ENCODE measurements at places on chromosomes 3 and 15.
A peak's percentile ranks its signal among the peaks of the same experiment; 100 is the strongest.

DNA sequence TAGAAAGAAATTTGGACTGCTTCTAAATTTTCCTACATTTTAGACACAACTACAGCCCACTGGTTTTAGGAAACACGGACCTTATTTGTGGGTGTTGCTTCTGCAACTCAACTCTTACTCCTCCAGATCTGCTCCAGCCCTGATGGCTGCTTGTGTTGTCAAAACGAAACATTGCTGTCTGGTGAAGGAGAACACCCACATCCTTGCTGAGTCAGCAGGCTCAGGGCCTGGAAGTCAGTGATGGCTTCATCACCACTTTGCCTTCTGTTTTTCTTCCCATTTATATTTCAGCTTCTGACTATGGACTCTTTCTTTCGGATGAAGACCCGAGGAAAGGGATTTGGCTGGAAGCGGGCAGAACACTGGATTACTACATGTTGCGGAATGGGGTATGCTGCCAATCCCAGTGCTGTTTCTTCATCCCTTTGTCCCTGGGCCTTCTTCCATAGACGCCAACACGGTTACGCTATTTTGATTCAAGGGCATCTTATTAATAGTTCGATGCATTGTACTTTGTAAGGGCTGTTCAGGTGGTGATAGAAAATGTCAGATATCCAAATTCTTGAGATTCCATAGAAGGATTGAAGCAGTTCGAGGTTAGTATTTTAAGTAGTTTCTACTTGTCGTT lies 392.6 kb upstream of the TPM1 start:
- peak; percentile 3 for DNase-seq

DNA sequence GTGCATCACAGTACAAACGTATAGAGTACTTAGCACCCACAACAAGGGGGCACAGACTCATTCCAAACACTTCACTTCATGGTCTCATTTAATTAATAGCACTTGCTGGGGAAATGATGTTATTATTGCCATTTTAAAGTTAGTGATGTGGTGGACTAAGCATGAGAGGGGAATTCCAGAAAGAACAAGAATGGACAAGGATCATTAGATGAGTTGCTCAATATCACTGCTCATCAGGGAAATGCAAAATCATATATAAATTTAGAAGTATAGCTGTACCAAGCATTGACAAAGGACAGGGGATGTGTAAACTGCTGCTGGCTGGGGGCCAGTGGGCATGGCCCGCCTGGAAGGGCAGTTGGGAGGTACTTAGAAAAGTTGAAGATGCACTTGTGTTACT lies 14.6 kb downstream of the PRR20G start:
- DNase-seq: no peak

DNA sequence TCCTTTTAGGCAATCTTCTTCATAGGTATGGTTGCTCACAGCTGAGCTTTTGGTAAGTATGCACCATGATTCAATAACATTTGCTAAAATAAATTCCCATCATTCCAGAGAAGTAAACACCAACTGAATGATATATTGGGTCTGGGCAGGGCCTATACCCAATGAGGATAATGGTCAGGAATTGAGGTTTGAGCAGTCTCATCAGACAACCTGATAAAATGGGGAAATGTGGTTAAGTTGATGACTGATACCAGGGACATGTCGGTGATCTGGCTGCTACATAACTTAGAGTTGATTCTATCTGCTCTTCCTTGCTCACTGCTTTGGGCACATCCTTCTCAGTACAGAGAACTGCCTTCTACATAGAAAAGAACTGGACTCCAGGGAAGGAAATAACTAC lies 92.9 kb downstream of the GPR156 start:
- no peak for DNase-seq

DNA sequence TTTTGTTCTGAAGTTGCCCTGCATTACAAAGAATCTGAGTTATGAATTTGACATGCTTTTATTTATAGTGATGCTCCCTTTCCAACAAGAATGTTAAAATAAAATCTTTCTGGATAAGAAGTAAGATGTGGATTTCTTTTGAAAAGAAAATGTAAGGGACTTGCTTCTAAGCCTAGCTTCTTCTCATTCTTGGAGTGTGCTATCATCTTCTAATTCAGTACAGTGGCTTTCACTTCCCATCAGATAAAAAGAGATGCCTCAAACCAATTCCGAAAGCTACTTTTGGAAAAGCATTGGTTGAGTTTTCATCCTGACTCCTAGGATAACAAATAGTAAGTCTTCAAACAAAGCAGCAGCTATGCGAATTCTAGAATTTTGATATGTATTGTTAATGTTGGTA lies 197.0 kb upstream of the ZPLD1 start:
- no peak for DNase-seq

DNA sequence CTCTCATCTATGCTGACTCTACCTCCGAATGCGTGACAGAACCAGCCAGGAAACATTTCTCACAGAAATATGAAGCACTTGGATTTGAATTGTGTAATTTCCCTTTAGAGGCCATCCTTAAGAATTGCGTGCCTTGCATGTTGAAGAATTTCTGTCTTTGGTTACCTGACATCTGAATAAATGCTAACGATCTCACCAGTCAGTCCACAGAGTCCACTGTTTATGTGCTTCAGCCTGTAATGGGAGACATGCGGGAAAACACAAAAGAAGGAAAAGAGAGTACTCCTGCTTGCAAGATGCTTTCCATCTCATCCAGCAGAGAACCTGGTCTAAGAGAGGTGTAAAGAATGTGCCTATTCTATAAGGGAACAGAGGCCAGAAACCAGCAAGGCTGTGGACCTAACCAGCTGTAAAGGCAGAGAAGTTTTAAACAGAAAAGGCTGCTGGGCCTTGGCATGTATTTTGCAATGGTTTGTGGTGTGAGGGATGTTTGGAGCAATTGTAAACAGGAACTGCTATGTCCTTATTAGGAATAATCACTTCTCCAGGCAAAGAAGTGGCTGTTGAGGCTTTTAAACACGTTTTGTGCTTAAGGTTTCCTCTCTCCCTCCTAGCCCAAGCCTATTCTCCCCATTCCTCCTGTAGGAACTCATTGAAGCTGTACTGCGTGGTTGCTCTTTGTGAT lies 36.4 kb upstream of the BOC start:
- DNase-seq: no peak

- DNase-seq: peak; percentile 16
Observed at GRCh38 chr3:72347819-72348319, 500.4 kb downstream of the SHQ1 start.

GRCh38 chr15:85168642-85169173 lies 187.1 kb downstream of the PDE8A start:
- DNase-seq: peak; percentile 41

DNA sequence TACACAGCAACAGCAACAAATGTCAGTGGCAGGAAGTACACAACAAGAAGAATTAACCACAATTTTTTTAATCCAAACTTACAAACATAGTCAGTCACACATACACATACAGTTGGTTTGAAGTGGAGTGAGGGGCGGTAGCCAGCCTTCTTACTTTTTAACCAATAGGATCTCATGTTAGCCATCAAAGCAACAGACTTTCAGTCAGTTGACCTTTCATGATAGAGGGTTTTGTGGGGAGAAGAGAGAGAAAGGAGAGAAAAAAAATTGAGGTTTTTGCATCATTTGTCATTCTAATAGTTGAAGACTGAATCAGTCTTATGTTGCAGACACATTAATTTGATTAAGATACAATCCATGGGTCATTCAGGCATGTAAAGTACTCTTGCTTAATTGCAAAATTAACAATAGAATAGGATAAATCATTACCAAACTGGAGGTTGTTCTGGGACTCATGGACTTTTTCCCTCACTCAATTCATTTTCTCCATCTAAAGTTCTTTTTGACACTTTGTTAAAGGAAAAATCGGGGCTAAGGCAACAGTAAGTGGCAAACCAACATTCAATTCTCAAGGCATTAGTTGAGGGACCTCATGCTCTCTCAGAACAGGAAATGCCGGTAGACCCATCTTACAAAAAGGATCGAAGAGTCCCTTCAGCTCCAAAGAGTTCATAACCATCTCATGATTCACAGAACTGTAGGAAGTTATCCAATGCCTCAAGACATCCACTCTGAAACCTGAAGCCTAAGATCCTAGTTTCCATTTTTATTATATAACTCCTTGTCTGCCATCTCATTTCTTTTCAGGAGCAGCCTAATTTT lies 159.5 kb upstream of the LPP start:
- peak; percentile 29 for DNase-seq

- DNase-seq: no peak
Observed at GRCh38 chr3:155736381-155736780, 8.5 kb downstream of the PLCH1 start.

DNA sequence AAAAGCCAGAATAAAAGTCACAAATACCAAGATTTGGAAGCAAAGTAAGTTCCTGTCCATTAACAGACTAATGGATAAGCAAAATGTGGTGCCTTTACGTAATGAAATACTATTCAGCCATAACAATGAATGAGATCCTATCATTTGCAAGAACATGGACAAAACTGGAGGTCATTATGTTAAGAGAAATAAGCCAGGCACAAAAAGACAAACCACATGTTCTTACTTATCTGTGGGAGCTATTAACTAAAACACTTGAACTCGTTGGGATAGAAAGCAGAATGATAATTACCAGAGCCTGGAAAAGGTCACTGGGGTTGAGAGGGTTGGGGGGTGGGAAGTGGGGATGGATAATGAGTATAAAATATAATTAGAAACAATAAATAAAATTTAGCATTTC lies 1015.9 kb downstream of the OTOL1 start:
- no peak for DNase-seq

DNA sequence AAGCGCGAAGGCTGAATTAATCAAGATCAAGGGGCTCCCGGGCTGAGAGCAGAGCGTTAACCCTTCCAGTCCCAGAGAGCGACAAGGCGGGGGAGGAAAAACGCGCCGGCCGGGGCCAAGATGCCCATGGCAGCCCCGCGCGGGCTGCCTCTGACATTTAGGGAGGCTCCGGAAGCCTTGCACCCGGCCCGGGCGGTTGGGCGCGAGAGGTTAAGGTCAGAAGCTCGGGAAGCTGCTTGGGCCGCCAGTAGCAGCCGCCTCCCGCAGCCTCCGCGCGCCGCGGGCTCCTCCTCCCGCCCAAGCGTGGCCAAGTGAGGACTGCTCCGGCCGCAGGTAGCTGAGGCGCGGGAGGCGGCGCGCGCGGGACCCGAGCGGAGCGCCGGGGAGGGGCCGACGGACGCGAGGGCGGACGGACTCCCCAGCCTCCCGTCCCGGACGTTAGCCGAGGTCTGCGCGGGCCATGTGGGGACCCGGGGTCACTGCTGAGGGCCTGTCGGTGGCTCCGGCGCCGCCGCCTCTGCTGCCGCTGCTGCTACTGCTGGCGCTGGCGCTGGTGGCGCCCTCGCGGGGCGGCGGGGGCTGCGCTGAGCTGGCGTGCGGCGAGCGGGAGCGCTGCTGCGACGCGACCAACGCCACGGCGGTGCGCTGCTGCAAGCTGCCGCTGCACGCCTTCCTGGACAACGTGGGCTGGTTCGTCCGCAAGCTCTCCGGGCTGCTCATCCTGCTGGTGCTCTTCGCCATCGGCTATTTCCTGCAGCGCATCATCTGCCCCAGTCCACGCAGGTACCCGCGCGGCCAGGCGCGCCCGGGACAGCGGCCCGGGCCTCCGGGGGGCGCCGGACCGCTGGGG lies at the start of gene C3orf80:
TSS of gene C3orf80 (plus strand) at position 247 of the 850 bp plus-strand sequence. CDS start at position 461, 214 bp downstream.
- DNase-seq: peak; percentile 29

- DNase-seq: no peak
Observed at GRCh38 chr3:52238193-52238760, 681 bp downstream of the TWF2 start.

- no peak for DNase-seq
Observed at GRCh38 chr3:193680220-193680619, 87.2 kb downstream of the OPA1 start.

- DNase-seq: no peak
Observed at GRCh38 chr15:37054336-37054735, 46.0 kb downstream of the MEIS2 start.

GRCh38 chr15:71221417-71221816 lies 106.1 kb downstream of the THSD4 start:
- no peak for DNase-seq

DNA sequence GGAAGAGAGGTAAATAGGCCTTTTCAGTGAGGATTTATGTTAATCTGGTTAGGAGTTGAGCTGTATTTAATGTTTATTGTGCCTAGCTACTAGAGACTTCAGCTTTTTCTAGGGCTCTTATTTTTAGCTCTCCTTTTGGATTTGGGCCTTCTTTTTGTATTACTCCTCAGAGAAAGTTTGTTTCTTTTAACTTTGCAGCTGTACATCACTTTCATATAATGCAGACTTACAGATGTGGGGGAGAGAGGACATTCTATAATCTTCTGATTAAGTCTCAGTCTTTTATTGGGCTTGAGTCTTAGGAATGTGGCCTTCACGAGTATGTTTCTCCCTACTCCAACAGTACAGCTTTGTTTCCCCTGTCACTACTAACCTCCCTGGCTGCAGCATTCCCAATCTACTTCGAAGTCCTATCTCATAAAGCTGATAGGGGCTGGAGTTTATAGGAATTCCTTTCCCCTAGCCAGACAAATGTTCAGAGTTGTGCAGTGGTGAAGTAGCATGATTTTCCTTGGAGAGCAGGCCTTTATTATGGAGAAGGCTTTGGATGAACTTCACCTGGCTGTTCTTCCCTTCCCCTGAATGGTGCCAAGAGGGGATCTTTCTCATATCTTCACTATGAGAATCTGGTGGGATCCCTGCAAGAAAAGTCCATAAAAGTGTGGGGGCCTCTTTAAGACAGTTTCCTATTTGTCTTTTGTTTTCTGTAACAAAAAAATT lies 82.2 kb upstream of the CBLB start:
- DNase-seq: no peak

GRCh38 chr15:68721886-68722285 lies 98.8 kb downstream of the ANP32A start:
- DNase-seq: no peak

DNA sequence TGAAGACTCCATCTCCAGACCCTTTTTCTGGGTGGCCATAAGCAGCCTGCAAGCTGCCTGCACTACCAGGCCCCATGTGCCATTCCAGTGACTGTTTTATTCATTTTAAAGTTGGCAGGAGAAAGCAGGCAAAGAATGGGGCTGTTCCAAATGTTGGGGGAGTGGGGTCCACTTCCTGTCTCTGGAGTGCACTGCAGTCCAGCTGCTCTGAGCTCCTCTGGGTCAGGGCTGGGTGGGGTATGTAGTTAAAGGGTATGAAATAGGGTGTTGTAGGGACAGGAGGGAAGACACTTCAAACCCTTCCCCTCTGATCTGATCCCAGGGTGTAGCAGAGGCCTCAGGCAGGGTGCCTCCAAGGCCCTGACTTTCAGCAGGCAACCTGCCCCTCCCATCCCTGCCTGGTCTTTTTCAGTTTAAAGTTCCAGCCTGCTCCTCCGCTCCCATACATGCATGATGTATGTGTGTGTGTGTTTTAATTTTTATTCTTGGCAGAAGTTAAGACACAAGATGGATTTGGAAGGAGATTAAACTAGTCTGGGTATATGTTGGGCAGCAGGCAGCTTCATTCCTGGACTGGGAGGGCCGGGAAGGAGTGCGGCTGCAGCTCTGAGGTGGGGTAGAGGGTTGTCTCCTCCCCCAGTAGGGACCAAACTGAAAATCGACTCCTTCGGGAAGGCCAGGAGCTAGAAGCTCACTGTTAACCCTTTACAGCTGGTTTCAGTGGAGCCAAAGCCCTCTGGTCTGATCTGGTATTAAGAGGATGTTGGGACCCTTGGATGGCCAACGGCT lies 17.3 kb downstream of the BOC start:
- DNase-seq: no peak
